ENCODE measurements at places on chromosomes 7 and 10. TPM values are rescaled to one million over a fixed set of nuclear protein-coding genes. Genes with fewer than 3 reads are reported as not detected.

VWA2 gene
- not detected for total RNA-seq

COL17A1 gene
- total RNA-seq: 0.23 TPM

GRID1 gene
- total RNA-seq: not detected

CPEB3 gene
- 0.46 TPM for total RNA-seq
